ENCODE measurements at places on chromosomes 4 and X.

- no peak for DNase-seq
Measured at GRCh38 chrX:36974911-36975310, 33.3 kb upstream of the FAM47C start.

DNA sequence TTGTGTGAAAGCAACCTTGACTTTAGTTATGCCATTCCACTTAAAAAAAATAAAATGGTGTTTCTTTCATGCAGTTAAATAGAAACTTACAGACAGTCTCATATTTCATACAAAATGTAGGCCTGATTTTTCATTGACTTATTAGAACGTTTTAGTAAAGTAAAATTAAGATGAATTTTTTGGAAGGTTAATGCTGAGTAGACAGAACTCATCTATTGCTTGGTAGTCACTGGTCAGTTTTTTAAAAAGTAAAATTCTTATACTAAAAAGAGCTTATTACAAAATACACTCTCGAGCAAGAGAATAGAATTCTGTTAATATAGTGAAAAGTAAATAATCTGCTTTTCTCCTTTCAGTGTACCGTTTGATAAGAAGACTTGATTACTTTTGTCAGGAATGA, 21.4 kb upstream of the MOB1B start:
- no peak for DNase-seq

DNA sequence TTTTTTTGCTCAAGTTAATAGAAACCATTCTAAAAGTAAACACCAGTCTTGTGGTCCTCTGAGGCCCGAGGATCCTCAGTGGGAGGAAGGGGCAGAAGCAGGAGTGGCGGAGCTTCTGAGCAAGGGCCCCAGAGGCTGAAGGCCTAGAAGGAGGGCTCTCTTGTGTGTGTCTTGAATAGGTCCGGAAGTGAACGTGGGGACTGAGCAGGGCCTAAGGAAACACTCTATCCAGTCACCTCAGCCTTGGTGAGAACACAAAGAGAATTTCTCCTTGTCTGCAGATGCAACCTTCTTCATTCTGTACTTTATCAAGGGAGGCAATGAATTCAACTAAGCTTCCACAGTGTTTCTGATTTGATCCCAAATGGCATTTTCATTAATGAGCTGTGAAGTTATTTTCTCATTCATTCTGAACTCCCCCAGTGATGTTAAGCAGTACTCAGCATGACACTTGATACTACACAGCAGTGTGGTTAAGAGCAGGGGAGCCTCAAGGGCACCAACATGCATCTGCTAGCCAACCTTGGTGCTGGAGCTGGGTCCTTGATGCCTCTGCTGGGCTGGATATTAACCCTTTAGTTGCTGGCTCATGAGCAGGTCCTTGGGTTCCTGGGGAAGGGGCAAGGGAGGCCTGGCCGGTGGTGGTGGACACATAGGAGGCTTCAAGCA, 64.7 kb downstream of the RBM47 start:
- no peak for DNase-seq

DNA sequence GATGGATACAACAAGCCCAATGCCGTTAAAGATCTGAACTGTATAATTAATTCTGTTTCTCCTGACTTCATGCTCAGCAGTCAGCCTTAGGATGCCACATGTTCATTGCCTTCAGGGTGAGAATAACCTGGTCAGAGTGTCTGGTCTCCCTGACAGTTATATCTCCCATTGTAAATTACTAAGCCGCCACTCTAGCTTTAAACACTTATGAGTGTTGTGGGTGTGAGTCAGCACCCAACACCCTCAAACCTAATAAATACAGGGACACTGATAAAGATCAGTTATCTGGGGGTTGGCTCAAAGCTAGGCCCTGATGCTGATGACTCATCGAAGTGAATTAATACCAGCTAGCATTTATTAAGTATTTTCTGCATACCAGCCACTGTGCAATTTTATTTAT, 64.9 kb upstream of the DYNLT3 start:
- DNase-seq, result no peak
